ENCODE measurements at places on chromosomes 7 and 10. TPM values are rescaled to one million over a fixed set of nuclear protein-coding genes. Genes with fewer than 3 reads are reported as not detected.

Gene MYOF
- total RNA-seq = 231 TPM

Gene HELLS
- 44.2 TPM for total RNA-seq

Gene BTRC
- total RNA-seq = 13.3 TPM

Gene TAS2R41
- total RNA-seq = not detected

Gene CHCHD1
- total RNA-seq = 55.2 TPM

Gene KCNK18
- not detected for total RNA-seq

Gene C7orf57
- total RNA-seq = 0.14 TPM

Gene FGL2
- total RNA-seq = not detected

Gene HOXA5
- total RNA-seq = not detected

Gene GJC3
- not detected for total RNA-seq

Gene SH2B2
- total RNA-seq = 4.0 TPM

Gene ATRNL1
- total RNA-seq = 0.23 TPM

Gene SDK1
- 0.21 TPM for total RNA-seq
